ENCODE measurements at places on chromosomes 2 and 18.

GRCh38 chr18:23369266-23369665, 83.8 kb upstream of the RIOK3 start:
- DNase-seq = no peak

GRCh38 chr2:46569766-46570165, 90.4 kb downstream of the TMEM247 start:
- no peak for DNase-seq

DNA sequence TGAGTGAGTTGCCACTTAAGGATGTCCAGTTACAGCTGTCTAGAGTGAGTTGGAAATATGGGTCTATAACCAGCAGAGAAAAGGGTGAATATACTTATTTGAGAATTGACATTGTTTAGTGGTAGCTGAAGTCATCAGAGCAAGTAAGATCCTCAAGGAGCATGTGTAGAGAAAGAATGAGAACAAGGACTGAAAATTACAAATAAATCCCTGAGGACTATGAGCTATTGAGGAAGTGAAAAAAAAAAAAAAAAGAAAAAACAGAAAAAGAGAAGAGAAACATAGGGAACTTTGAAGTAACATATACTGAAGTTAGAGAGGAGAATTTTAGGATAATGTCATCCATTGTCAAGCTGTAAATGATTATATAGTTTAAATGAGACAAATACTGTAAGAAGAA, 134.0 kb upstream of the CCDC68 start:
- no peak for DNase-seq

DNA sequence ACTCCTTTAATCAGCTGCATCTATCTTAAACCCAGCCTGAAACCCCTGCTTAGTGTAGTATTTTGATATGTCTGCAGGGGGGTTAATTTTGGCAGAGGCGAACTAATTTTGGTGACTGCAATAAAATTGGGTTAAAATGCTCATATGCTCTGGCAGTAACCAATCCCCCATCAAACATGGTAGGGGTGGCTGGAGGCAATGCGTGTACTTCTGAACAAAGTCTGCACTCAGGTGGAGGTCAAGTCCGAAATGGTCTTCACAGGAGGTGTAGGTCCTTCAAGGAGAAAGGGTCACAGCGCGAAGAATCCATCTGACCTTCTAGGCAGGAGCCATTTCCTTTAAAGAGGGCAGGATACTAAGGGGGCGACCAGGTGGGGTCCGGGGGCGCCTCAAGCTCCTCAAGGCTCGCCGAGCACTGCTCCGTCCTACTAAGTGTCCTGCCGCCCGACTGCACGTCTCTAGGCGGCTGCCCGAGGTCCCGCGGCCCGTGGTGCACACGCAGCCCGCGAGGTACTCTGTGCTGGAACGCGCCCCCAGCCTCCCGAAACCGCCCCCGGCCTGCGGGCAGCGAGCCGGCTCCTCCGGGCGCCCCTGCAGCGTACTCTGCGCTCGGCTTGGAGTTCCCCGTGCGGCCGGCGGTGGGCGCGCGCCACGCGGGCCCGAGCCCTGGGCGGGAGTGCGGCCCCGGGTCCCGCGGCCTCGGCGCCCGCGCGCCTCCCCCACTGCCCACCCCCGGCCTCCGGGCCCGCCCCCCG, 1.7 kb upstream of the LDLRAD4 start:
- no peak for DNase-seq

- no peak for DNase-seq
Measured at GRCh38 chr2:63049211-63049969, 1.2 kb upstream of the OTX1 start.

DNA sequence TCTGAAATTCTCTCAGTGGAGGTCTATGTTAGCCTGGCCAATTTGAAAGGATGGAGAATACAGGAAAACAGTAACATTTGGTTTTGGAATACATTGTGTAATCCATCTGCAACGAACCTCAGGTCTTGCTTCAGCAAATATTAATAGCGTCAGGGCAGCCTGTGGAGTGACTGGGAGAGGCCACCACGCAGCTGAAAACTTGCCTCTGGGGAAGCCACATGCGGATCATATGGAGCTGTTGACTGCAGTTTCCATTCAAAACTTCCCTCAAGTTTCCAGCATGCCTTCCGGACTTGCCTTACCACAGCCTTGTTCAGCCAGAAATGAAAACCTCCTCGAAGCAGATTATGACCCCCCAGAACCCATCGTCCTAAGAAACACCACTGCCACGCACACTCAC, 25.7 kb downstream of the BCL11A start:
- DNase-seq = no peak

GRCh38 chr2:9812945-9813311, 30.3 kb upstream of the TAF1B start:
- no peak for DNase-seq

GRCh38 chr2:15383695-15384350, 177.3 kb downstream of the NBAS start:
- no peak for DNase-seq

DNA sequence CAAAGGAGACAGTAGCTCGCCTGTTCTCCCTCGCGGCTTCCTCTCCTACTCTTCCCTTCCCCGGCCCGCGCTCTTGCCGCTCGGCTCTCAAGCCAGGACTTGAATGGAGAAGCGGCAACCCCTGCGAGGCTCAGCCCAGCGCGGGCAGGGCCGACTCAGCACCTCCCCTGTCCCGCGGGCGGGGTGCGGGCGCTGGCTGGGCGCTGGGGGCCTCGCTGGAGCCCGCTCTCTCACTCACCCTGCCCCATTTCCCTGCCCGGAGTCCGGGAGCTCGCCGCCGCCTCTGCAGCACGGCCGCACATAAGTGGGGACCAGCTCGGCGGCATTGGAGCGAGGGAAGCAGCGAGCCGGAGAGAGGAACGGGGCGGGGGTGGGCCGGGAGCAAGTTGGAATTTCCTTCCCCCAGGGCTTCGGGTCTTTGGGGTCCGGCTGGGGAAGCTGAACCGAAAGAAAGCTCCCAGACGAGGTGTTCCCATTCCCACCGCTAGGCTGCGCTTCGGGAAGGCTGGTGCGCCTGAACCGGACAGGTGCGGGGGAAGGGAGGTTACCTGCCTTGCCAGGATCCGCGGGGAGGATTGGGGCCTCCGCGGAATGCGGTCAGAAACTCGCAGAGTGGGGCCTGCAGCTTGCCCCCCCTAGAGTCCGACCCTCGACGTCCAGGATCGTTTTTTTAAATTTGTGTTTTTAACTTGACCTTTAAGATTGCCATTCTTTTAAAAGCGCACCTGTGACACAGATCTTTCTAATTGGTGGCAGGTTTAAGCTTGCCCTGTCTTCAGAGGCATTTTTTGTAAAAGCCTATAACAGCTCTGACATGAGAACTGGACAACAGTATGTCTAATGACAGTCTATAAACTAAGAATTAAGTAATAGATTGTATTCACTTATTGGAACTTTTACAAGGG, at the start of gene COBLL1:
TSS of gene COBLL1 (minus strand) at position 105 of the 905 bp plus-strand sequence. CDS start 627 bp downstream, outside the sequence.
- peak; percentile 90 for DNase-seq

DNA sequence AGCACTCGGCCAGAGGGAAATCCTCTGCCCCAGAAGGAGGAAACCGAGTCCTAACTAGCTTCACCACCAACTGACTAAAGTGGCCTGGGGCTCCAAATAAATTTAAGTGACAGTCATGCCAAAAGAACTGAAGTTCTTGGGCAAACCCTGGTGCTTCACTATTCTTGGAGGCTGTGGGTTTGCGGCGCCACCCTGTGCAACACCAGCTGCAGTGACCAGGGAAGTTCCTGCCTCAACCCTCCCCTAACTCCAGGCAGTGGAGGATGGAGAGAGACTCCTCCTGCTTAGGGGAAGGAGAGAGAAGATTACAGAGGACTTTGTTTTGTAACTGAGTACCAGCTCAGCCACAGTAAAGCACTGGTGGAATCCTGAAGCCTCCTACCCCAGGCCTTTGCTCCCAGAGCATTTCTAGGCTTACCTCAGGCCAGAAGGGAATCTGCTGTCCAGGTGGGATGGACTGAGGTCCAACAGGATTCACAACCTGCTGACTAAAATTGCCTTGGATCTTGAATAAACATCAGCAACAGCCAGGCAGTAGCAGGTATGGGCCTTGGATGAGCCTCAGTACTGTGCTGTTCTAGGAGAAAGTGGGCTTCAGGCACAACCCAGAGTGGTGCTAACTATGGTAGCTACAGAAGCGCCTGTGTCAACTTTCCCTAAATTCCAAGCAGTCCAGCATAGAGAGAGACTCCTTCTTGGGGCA, 29.4 kb upstream of the BMP10 start:
- no peak for DNase-seq

DNA sequence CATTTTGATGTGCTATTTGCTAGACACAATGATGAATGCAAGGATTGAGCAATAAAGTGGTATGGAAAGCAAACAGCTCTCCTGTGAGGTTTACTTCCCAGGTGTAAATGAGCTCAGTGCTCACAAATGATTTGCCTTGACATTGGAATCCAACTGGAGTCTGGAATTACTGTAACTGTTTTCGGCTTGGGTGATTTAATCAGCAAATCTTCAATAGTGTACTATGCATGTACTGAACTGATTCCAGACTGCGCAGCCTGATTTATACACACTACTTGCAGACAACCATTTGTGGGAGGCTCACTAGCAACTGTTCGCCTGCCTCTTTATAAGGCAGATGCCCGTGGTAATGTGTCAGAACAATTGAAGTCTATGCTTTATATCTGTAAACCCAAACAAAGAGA, 27.9 kb upstream of the SOX11 start:
- no peak for DNase-seq

- no peak for DNase-seq
Measured at GRCh38 chr2:10890706-10891270, 20.9 kb upstream of the KCNF1 start.

DNA sequence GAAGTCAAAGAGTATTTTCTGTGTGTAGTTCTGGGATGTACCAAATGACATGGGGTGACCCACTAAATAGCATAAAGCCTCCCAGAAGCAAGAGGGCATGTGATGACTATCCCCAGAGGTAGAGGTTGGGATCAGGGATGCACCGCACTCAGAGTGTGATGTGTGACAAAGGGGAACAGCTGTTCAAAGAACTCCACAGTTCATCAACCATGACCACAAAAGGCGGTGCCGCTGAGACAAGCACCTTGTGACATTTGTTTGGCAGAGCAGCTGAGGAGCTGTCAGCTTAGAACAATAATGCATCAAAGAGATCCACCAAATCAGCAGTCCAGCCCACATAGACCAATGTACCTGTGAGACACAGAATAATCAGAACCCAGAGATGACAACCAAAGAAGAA, 81.3 kb downstream of the VWC2L start:
- peak; percentile 7 for DNase-seq

DNA sequence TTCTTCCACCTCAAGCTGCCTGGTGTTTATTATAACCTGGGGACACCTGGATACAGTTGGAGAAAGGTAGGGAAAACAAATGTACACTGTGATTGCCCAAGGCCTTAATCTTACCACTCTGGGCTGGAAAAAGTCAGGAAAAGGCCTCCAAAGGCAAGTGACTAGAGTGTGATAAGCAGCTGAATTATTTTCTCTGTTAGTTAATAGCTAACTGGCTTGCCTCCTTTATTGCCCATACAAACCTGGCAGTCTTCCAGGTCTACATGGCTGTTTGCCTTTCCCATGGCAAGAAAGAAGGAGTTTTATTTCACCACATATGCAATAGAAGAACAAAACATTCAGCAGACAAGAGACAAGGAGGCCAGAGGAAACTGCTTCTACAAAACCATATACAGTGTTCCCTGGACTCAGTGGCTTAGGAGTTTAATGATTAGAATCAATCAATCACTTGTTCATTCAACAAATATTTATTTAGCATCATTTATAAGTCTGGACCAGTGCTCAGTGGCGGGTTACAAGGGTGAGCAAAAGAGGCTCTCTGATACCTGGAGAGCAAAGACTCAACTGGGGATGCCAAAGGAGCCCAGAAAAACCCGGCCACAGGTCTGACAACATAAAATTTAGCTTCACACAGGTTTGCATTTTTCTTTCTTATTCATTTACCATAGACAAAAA, 27.5 kb upstream of the SUCLG1 start:
- DNase-seq = no peak

DNA sequence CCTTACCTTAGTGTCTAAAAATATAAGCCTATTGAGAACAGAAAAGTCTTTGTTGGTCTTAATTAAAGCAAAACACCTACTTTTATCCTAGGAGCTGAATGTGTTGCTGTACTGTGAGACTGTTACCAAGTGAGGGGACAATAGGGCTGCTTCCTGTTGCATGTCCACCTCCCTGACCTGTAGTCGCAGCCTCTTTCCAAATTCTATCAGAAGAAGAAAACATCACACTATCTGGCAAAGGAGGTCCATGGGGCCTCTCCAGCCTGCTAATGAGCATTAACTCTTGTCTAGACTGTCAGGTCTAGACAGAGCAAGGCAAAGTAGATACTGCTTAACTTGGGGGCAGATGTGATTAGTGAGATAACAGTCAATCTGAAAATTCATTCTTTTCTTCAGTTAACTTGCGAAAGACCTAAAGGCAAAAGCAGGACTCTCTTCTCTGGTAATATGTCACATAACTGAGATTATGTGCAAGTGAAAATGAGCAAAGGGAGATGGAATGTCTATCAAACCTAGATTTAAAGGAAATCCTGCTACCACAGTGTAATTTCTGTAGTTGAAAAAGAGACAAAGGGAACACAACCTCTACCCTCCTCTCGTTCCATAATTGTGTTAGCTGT, 66.9 kb downstream of the CDH20 start:
- DNase-seq = no peak

DNA sequence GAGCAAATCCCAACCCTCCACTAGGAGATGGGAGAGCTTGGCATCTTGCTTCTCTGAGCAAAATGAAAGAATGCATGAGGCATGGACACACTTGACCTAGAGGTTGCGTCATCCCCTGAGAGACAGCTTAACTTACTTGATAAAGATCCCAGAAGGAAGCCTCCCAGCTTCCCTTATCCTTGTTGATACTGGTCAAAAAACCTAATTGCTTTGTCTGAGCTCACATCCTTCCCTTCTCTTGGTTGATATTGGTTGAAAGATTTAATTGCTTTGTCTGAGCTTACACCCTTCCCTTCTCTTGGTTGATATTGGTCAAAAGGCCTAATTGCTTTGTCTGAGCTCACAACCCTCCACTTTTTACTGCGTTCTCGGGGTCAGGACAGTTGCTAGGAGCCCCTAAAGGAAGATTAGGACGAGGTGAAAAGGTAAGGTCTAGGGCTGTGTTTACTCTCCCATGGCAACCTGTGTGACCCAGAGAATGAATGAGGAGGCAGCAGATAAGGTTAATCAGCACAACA, 12.2 kb upstream of the BOD1L2 start:
- DNase-seq = no peak

- no peak for DNase-seq
Measured at GRCh38 chr2:148006249-148007007, 14.1 kb downstream of the ORC4 start.

- DNase-seq = no peak
Measured at GRCh38 chr2:213752575-213752974, 468.3 kb downstream of the SPAG16 start.

DNA sequence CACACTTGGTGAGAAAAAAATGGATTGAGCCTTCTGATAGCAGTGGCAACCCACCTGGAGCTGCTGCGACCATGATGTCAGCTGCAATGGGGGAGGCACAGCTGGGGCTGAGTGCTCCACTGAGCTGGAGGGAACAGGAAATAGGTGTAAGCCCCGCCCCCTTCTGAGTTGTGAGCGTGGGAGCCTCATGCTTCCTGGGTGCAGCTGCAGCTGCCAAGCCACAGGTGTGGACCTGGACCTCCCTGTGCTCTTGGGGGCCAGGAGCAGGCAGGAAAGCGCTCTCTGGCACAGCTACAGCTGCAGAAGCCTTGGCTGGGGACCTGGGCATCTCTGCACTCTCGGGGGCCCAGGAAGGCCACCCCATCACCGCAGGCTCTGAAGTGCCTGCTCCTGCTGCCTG, 970.6 kb downstream of the DCDC2C start:
- peak; percentile 53 for DNase-seq

All from NCI-H2081 (cell line).